ENCODE measurements at places on chromosomes 16 and 17.
A peak's percentile ranks its signal among the peaks of the same experiment; 100 is the strongest.

DNA sequence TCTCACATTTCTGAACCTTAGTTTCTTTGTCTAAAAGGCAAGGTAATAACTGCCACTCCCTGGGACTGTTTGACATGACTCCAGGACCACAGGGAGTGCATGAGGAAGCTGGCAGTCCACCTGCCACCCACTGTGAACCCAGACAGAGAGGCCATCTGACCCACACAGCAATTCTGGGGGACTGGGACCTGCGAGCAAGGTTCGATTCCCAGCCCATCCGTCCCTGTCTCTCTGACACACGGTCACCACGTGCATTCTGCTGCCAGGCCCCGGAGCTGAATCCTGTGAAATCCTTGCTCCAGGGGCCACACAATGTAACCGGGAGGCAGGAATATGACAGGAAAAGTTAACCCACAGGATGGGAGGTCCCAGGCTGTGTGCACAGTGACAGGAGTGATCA lies 218.8 kb upstream of the FOXF1 start:
- no peak for DNase-seq

- DNase-seq = no peak
Measured at GRCh38 chr16:55496509-55497145, 12.2 kb upstream of the LPCAT2 start.

DNA sequence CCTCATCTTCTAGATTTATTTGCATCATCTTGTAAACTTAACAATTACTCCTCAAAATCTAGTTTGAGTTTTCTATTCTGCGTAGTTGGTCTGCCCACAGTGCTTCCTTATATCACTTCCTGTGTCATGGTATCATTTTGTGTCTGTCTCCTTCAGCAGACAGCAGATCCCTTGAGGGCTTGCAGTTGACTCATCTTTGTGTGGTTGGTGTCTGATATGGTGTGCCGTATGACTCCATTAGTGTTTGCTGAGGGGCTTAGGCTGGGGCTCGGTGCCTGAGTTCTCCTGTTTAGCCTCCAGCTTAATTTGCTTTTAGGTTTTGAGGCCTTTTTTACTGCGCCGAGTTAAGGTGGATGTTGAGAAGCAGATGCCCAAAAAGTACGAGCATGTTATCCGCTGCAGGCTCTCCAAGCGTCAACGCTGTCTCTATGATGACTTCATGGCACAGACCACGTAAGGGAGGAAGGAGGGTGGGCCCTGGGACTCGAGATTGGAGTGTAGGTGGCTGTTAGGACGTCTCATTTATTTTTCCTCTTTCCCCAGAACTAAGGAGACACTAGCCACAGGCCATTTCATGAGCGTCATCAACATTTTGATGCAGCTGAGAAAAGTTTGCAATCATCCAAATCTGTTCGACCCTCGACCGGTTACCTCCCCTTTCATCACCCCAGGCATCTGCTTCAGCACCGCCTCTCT lies 16.9 kb downstream of the SRCAP start:
- no peak for DNase-seq

- no peak for DNase-seq
Measured at GRCh38 chr17:15048381-15048780, 216.7 kb downstream of the PMP22 start.

GRCh38 chr17:2071455-2072281 lies 16.8 kb downstream of the HIC1 start:
- DNase-seq = no peak

DNA sequence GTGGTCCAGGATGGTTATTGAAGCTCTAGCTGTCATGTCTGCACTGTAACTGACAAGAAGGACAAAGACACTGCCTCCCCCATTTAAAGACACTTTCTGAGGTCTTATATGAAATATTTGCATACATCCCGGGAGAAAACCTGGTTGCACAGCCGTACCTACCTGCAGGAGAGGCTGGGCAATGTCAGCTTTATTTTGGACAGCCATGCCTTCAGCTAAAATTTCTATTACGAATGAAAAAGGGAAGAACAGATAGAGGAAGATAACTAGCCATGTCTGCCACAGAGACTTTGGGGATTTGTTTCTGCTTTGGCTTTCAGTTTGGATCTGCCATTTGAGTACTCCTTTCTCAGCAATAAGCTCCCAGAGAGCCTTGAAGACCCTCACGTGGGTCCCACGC lies 19.0 kb downstream of the SLC7A6 start:
- DNase-seq = no peak

- DNase-seq = no peak
Measured at GRCh38 chr16:2848933-2849725, 8.8 kb downstream of the PRSS22 start.

DNA sequence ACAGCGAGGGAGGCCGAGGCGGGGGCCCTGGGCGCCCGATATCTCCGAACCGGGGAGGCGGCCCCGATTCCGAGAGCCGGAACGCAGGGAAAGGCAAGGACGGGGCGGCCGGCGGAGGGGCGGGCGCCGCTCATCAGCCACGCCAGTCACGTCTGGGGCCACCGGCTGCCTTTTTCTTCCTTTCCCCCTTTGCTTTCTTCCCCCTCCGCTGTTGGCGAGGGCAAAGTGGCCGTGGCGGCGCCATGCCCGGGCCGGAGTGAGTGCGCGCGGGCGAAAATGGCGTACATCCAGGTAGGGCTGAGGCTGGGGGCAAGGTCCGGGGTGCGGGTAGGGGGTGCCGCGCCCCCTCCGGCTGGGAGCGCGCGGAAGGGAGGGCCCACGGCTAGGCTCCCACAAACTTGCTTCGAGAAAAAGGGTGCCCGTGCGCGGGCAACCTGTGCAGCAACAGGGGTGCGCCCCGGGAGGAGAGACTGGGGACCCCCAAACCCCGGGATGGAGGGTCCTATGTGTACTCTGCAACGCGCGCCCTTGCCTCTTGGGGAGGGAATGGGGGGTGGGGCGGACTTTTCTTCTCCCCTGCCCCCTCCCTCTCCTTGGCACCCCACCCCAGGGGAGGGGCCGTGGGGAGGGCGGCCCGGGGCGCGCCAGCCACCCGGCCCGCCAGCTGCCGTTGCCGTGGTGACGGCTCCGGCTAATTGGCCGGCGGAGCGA lies 486 bp downstream of the SYT17 start:
- DNase-seq = no peak

DNA sequence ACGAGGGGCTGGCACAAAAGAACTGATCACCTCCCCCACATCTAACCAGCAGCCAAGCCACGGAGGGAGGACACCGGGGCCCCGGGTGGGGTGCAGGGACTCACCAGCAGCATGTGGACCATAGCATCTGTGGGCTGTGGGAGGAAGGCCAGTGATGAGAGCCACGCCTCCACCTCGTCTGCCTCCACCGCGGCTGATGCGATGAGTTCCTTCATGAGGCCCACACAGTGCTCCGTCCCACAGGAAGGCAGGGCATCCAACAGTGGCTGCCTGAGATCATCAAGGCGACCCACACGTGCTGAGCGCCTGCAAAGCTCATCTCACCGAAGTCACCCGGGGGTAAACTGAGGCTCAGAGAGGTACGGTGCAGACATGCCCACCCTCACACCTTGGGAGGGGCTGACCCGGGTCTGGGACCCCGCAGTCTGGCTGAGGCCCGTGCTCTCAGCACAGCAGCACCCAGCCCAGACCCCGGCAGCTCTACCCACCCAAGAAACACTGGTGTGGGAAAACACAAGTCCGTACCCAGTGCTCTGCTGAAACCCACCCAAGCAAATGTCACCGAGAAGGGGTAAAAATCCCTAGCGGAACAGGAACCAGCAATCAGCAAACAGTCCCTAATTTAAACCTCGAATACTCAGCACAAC lies 85.9 kb downstream of the LITAF start:
- no peak for DNase-seq

DNA sequence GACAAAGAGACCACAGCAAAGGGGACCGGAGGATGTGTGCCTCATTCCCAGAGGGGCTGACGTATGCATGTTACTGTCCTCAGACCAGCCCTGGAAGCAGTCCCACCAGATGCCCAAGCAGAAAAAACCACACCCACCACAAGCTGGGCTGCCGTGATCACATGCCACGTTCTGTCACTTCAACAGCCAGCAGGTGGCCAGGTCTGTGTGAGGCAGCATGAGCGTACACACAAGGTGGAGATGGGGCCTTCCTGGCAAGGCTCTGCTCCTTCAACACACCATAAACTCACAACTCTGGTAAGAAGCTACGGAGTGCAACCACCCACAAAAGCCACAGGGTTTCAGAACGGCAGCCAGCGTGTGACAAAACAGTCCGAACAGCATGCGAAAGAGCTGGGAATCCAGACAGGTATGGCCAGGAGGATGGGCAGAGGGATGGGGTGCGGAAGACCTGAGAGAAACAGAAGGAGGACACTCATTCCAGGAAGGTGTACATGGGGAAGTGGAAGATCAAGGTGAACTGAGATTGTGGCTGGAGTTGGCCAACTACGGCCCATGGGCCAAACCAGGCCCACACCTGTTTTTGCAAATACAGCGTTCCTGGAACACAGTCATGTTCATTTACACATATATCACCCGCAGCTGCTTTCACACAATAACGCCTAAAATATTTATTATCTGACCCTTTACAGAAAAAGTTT lies 27.9 kb downstream of the MBTPS1 start:
- DNase-seq = peak; percentile 37

DNA sequence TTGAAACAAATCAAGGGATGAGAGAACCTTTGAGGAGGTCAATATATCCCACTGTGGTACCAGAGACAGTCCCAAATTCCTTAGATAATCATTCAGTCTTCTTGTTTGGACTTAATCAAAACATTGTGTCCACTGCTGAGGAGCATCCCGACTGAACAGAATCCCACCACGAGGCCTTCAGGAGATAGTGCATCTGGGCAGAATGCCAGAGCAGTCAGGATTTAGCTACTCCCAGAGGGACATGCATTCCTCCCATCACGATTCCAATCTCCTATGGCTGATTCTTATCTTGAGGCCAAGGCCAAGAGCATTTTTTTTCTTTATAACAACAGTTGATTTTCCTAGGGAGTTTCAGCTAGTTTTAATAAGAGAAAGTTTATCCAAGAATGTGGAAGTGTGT lies 87.4 kb upstream of the COX10 start:
- DNase-seq = no peak

DNA sequence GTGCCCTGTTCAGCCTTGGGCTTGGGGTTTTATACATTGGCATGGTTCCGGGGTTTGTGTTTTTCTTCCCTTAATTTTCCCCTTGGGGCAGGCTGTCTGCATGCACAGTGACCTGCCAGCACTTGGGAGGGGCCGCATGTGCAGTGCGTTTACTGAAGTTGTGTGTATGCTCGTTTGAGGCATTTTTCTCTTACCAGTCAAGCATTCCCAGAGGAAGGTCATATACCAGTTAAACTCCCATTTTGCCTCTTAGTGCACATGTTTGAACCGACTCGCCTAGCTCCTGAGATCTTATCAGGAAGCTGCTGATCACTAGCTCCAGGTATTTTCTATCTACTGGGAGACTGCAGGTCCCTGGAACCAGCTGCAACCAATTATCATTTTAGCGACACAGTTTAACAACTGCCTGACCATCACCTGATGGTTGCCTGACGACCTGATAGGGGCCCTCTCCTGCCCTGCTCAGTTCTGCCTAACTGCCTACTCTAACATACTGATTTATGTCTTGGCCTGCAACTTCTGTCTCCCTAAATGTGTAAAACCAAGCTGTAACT lies 51.4 kb downstream of the MFSD11 start:
- no peak for DNase-seq

DNA sequence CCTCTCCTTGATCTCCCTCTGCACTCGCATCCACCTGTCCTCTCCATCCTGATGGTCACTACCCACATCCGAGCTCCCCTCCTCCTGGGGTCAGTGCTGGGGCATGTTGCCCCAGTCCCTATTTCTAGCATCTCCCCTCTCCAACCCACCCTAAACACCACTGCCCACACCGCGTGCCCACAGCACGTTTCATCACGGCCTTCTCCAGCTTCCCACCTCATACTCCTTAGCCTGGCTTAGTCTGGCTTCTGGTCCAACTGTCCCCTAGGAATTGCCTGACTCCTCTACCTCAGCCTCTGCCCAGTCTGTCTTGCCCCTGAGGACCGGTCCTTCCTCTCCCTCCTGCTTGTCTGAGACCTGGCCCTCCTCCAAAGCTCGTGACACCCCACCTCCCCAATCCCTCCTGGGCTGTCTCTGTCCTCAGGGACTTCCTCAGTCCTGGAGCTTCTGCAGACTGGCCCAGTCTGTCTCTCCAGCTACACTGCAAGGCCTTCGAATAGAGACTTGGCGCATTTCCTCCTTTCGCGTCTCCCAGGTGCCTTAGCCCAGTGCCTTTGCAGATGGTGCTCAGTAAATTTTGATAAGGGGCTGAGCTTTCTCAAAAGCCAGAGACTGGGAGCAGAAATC lies 4.9 kb downstream of the ALOX15 start:
- DNase-seq = no peak

DNA sequence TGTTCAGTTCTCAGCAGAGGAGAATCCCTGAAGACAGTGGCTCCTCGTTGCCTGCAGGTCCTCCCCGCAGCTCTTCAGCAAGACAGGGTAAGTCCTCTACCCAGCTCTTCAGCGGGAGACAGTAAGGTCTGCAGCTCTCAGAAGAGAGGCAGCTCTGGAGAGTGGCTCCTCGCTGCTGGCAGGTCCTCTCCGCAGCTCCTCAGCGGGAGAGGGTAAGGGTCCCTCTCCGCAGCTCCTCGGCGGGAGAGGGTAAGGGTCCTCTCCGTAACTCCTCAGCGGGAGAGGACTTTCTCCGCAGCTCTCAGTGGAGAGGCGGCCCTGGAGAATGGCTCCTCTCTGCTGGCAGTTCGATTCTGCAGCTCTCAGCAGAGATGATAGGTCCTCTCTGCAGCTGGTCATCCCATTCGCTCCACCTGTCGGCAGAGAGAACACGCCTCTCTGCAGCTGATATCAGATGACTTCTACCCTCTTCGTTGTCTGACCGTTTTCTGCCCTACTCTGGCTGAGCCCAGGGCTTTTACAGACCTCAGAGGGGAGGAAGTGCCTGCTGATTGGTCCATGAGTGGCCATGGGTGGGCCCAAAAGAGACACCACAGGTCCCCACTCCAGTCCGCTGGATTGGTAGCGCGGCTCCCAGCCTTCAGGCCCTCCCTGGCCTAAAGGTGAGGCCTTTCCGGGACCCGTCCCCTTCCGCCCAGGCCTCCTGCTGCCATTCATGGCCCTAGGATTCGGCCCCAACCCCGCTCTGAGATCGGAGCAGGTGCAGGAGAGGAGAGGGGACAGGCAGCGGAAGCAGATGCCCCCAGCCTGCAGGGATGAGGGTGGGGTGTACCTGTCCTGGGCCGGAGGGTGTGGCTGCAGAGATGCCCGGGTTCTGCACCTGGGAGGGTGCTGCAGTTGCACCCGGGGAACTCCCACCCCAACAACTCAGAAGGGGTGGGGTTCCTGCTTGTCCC lies 11.9 kb upstream of the SHCBP1 start:
- no peak for DNase-seq

- DNase-seq = no peak
Measured at GRCh38 chr16:27243725-27244362, 24.7 kb downstream of the NSMCE1 start.

- no peak for DNase-seq
Measured at GRCh38 chr17:69047368-69048263, 13.1 kb downstream of the ABCA9 start.

GRCh38 chr17:35981908-35982330 lies 622 bp upstream of the CCL16 start:
- DNase-seq = no peak

- DNase-seq = no peak
Measured at GRCh38 chr16:4790261-4790660, 2.1 kb upstream of the SEPTIN12 start.
